ENCODE measurements at places on chromosomes 11 and 22. TPM values are rescaled to one million over a fixed set of nuclear protein-coding genes. Genes with fewer than 3 reads are reported as not detected.

DNA sequence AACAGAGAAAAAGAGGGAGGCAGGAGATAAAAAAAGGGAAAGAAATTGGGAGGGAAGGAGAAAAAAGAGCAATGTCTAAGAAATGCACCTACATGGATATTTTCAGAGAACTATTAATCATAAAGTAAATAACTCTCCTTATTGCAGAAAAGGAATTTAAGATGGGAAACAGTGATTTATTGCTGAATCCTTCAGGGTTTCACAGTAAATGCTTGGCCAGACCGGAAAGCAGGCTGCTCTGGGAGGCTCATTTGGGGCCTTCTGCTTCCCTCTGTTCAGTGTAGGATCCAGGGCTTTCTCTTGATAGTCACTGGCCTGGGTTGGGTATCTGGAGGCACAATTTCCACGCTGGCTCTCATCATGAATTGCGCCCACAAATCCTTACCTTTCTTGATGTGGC, 324.3 kb upstream of the SORL1-AS1 start:
- no peak for DNase-seq

DNA sequence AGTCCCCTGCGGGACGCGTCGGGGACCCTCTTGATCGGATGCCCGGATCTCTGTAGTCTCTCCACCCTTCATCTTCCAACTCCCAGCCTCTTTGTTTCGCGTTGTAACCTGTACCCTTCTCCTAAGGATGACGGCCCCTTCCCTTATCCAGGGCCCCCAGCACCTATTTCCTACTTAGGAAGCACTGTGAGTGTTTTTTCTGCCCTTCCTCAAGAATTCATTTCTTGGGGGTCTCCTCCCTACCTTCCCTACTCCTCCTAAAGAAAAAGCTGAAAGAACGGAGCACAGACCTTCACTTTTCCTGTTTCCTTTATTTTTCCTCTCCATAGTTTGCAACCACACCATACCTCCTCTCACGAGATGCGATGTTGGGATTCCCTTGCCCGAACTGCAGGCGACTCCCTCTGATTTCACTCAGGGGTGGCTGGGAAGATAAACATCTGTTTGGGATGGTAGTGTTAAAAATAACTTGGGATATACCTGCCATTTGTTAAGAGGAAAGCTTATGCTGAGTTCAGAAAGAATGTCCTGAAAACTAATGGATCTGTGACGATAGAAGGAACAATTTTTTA, 593 bp downstream of the FAM118B start:
- DNase-seq: no peak

DNA sequence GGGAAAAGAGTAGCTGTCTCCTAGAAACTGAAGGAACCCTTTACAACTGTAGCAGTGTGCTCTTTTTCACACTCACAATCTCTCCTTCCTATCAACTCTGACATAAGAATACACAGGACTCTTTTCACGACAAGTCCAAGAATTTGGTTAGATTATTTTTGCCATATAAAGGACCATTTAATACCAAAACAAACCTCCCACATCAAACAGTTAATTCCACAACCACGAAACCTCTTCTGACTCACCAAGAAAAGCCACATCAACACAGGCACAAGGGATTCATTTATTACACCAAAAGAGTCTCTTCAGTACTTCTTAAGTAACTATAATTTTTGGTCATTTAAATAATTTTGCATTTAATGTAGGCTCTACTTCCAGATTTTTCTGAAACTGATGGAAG, 222.6 kb upstream of the PITPNB start:
- DNase-seq: no peak

- no peak for DNase-seq
Observed at GRCh38 chr22:30887453-30887852, 81.1 kb downstream of the MORC2 start.

DNA sequence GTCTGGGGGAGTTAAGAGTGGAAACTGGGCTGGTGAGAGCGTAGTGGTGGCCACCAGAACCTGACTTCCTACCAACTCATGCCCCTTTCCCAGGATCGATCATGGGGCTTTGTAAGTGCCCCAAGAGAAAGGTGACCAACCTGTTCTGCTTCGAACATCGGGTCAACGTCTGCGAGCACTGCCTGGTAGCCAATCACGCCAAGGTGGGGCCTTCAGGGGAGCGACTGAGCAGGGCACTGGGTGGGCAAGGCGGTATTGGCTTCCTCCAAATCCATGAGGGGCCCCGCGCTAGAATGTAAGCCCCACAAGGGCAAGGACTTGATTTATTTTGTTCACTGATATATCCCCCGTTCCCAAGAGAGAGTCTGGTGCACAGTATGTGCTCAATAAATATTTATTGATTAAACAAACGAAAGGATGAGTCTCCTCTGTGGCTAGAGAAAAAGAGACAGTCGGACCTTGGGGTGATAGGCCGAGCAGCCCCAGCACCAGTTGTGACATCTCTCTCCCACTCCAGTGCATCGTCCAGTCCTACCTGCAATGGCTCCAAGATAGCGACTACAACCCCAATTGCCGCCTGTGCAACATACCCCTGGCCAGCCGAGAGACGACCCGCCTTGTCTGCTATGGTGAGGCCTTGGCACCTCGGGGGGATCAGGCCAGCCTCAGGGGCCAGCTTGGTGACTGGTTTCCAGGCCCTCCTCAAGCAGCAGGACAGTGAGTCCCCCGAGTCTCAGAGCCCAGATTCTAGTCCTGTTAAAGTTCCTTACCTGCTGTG, 765 bp downstream of the ZFPL1 start:
- no peak for DNase-seq

- DNase-seq: peak; percentile 37
Observed at GRCh38 chr22:29727131-29727523, 7.3 kb downstream of the CABP7 start.

- no peak for DNase-seq
Observed at GRCh38 chr11:95676308-95676707, 113.3 kb downstream of the FAM76B start.

The SPECC1L gene
- 39.6 TPM for total RNA-seq

The TMEM126B gene
- 39.8 TPM for total RNA-seq

The KRTAP5-7 gene
- not detected for total RNA-seq

The CALCA gene
- not detected for total RNA-seq

DNA sequence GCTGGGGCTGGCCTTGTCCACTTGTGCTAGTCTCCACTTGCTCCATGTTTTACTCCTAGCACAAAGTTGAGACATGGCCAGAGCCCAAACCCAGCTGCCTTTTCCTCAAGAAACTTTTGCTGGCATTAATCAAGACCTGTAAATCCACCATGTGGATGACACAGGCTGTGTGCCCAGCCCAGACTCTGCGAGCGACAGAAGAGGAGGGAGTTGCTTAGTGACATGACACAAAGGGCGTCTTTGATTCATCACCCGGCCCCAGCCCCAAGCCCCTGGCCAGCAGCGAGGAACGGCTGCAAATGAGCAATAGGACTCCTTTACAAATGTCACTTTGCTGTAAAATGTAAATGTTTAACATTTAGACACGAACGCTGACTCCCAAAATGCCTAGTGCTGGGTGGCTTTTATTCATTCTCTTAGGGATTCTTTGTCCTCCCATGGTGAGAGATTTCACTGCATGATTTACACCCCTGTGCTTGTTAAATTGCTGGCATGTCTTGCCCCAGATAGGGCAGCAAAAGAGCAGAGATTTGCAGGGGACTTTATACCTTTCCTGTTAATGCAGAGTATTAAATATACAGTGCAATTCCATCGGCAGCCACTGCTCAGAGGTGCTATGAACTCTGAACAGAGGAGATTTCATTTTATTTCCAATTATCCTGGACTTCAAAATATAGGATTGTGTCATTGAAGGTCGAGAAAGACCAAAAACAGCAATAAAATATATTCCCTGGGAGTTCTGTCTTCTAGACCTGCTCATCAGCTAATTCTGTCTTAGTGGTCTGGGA, 263.6 kb upstream of the NCAM1 start:
- peak; percentile 92 for DNase-seq

- peak; percentile 83 for DNase-seq
Observed at GRCh38 chr22:37428649-37429586, 1.6 kb upstream of the ELFN2 start.

DNA sequence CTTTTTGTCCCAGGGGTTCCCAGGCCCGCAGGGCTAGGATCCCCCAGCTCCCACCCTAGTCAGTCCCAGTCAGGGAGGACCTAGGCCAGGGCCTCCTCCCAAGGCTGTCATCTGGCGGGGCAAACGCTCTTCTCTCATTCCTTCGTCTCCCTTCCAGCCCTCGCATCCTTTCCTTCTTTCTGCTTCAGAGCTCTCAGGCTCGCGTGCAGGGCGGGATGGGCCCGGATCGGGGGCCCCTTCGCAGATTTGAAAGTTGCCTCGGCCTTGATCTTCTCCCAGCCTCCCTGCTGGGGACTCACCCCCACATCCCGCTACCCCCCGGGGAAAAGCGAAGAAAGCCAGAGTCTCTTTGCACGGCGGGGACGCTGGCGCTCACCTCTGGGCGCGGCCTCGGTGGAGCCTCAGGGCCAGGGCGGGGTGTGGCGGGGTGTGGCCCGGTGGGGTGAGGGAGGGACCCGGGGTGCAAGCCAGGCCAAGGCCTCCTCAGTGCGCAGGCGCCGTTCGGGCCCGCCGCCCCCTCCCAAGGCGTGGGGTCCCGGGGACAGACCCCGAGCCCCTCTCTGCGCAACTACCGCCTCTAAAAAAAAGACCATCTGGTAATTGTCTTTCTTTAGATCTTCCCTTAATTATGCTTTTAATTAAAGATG, 14.8 kb upstream of the PAX6 start:
- no peak for DNase-seq

GRCh38 chr11:34209809-34210208, 104.4 kb downstream of the NAT10 start:
- DNase-seq: no peak

DNA sequence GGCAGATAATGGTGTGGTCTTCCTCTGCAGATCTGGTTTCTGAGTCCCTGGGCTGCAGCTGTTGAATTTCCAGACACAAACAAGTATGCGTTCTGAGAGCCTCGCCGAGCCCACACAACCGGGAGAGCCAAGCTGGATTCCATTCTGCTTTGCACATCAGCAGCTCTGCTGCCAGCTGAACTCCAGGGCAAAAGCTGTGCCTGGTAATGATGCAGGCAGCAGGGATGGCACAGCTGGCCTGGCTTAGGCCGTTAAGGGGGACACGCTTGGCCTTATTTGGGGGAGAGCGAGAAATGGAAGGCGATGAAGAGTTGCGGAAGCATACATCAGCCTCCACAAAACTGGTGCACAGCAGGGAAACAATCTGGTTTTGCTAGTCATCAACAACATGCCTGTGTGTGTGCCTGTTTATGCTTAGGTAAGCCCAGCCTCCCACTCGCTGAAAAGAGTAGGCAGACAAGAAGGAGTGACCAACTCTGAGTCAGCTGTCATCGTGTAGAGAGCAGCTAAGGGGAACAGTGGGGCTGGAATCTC, 25.1 kb downstream of the ADAMTS8 start:
- peak; percentile 97 for DNase-seq

All from tongue (tissue), 3 donors.